ENCODE measurements at places on chromosomes 16 and 17. TPM values are rescaled to one million over a fixed set of nuclear protein-coding genes. Genes with fewer than 3 reads are reported as not detected.

CACNA1H gene
- total RNA-seq, result 26.6 TPM

ALOX15B gene
- 0.27 TPM for total RNA-seq

KRTAP2-1 gene
- total RNA-seq, result not detected

IRX6 gene
- 8.0 TPM for total RNA-seq

AOC2 gene
- total RNA-seq, result 44.6 TPM

EVPLL gene
- 0.33 TPM for total RNA-seq

All from camera-type eye (tissue), 1 donor.